ENCODE measurements at places on chromosomes 7 and 10.

DNA sequence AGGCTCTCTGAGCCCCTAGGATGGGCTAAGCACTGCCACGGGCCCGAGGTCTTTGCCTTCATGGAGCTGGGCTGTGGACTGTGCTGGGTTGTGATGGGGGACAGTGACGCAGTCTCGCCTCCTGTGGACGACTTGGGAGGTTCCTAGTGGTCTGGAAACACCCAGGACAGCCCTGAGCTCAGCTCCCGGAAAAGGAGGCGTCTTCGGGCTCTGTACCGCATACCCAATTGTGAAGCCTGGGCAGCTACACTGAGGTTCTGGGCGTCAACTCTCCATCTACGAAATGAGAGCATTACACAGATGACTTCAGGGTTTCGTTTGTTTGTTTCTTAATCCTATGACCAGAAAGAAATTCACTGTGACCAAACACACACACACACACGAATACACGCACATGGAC, 79.6 kb upstream of the KAT6B start:
- no peak for DNase-seq

- no peak for DNase-seq
Observed at GRCh38 chr10:120719333-120719732, 131.8 kb upstream of the WDR11 start.

DNA sequence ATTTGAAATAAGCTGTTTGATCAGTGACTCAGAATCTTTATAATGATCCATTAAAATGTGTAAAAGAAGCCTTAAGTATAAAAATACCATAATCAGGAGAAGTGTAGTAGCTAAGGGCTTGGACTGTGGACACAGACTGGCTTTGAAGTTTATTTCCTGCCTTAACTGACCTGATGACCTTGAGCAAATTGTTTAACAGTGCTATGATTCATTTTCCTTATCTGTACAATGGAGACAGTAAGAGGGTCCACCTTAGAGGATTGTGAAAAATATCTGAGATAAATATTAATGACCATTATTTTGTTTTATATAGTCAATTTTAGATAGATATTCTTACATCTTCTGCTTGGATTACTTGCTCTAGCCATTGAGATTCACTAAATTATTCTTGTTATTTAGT, 13.3 kb upstream of the RPA3 start:
- no peak for DNase-seq

- DNase-seq: no peak
Observed at GRCh38 chr10:107557916-107558315, 393.4 kb upstream of the SORCS1 start.

GRCh38 chr7:151366880-151367222, 25.2 kb downstream of the NUB1 start:
- DNase-seq: no peak

DNA sequence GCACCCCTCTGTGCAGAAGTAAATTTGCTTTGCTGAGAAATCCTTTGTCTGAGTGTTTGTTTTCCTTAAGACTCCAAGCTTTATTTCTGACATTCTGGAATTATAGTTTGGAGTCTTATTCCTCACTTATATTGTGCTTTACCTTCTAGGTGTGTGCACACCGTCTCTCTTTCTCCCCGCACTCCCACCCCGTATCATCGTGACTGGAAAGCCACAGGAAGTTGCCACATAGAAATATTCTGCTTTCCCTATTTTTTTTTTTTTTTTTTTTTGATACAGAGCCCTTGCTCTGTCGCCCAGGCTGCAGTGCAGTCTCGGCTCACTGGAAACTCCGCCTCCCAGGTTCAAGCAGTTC, 109.5 kb downstream of the PHF14 start:
- no peak for DNase-seq

GRCh38 chr7:101882595-101883564, 65.5 kb downstream of the CUX1 start:
- peak; percentile 63 for DNase-seq

Measured in kidney (tissue), 22 donors.